ENCODE measurements at places on chromosomes 3 and 15. TPM values are rescaled to one million over a fixed set of nuclear protein-coding genes. Genes with fewer than 3 reads are reported as not detected.

The NTRK3 gene
- under 0.01 TPM for total RNA-seq

The GXYLT2 gene
- total RNA-seq: 0.21 TPM

The TLR9 gene
- total RNA-seq: 0.21 TPM

The SLC22A13 gene
- total RNA-seq: not detected

The SEMA3F gene
- 0.42 TPM for total RNA-seq

The GATA2 gene
- 2.9 TPM for total RNA-seq

The GOLGA8T gene
- not detected for total RNA-seq

The CTDSPL gene
- total RNA-seq: 10.9 TPM

The OIP5 gene
- 0.21 TPM for total RNA-seq

The CEP97 gene
- 8.8 TPM for total RNA-seq

The GOLGA8H gene
- total RNA-seq: 0.21 TPM

The MELTF gene
- 9.1 TPM for total RNA-seq

The BOC gene
- total RNA-seq: not detected

The TUSC7 gene
- total RNA-seq: not detected

The POLR2M gene
- total RNA-seq: 103 TPM

The HYAL1 gene
- total RNA-seq: not detected

The BMF gene
- total RNA-seq: 31.6 TPM

The WDR72 gene
- total RNA-seq: under 0.01 TPM

The CLSTN2 gene
- total RNA-seq: not detected

All from mononuclear cell (primary cell).